Left ventricle myocardium superior (tissue), 1 donor: ENCODE measurements at places on chromosomes 2 and 18.

DNA sequence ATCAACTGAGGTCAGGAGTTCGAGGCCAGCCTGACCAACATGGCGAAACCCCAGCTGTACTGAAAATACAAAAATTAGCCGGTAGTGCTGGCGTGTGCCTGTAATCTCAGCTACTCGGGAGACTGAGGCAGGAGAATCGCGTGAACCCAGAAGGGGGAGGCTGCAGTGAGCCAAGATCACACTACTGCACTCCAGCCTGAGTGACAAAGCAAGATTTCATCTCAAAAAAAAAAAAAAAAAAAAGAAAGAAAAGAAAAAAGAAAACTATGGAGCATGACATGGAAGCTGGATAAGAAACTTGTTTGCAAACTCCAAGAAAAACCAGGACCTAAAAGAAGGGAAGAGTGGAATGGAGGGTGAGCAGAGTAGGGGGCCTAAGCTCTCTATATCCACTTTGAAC is 1.9 kb upstream of the CHMP1B start:
- no peak for DNase-seq

DNA sequence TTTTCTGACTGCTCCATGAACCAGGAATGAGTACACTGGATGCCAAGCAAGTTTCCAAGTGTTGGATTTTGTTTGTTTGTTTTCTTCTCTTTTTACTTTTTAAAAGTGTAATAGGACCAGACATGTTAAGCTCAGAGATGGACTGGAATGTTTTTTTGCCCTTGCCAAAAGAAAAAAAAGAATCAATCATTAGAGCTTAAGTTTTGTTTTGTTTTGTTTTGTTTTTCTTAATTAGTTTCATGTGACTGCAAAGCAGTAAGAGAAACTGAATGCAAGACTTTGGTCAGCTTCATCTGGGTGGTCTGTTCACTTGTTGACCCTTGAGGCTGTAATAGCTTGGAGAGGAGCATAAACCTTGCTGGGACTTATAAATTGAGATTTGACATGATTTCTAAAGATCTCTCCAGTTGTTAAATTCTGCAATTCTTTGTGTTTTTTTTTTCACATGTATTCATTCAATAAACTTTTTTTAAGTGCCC is 42.4 kb upstream of the SLC1A4 start:
- no peak for DNase-seq

DNA sequence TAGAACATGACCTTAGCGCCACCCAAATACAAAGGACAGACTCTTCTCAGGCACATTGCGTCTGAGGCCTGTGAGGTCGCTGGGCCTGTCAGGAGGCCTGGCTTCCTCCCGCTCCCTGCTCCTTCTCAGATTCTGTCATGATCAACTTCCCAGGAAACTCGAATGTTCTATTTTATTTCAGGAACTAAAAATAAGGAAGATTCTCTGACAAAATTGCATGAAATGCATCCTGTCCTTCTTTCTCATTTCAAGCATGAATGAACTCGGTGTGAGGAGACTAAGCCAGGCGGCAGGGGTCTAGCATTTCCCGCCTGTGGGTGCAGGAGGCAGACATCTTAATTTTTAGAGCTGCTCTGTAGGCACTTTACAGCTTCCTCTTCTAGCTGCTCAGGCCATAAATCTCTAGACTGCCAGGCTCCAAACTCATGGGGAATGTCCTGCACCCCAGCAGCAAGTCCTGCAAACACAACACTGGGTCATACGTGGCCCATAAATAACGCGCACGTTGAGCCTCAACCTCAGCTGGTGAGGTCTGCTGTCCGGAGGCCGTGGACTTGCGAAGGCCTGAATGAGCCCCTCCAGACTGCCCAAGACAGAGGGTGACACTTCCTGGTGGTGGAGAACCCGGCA is 109.7 kb upstream of the ZNF236 start:
- no peak for DNase-seq

DNA sequence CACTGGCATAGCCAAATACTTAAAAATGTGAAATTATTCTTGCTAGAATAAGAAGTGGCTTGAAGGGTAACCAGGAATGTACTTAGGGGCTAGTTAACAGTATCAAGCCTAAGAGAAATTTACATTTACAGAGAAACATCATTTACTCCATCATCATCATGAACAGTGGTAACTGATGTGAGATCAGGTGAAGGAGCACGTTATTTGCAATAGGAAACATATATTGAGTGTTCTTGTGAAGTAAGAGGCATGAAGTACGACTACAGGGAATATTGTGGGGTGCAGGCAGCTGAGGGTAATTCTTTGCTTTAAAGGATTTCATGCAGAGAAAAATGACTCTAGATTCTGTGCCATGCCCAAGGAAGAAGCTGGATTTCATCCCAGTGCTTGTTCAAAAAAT is 220.8 kb downstream of the GALNT13 start:
- DNase-seq = no peak

DNA sequence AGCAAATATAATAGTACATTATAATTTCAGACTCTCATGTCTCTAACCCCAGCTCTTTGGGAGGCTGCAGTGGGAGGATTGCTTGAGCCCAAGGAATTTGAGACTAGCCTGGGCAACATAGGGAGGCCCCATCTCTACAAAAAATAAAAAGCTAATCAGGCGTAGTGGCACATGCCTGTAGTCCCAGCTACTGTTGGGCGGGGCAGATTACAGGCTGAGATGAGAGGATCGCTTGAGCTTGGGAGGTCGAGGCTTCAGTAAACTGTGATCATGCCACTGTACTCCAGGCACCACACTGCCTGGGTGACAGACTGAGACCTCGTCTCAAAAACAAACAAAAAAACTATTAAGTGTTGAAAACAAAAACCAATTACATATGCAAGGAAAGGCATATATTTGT is 123.0 kb upstream of the MYO3B start:
- DNase-seq = no peak

DNA sequence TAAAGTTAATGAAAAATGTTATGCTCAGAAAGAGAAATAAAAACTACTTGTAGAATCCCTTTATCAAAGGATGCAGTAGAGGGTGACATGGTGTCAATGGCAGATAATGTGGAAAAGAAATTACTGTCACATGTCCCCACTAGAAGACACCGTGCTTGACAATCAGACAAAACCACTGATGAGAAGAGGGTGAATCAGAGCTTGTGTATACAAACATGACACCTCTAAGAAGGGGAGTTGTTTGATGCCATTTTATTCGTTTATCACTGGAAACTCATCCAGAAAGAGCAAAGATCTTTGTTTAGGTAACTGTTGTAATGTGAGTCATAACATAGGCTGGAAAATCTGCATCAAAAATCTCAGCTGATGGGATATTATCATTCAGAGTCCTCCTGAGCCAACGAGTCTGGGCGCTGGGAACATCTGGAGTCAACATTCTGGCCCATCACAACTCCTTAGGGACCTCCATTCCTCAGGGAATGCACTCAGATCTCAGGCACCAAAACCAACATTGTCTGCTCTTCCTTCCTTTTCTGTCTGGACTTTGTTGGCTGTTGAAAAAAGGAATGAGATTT is 49.5 kb upstream of the RAB12 start:
- DNase-seq = no peak

- DNase-seq = no peak
These were observed 273.8 kb upstream of the LYPD1 start for GRCh38 chr2:132943829-132944228.

DNA sequence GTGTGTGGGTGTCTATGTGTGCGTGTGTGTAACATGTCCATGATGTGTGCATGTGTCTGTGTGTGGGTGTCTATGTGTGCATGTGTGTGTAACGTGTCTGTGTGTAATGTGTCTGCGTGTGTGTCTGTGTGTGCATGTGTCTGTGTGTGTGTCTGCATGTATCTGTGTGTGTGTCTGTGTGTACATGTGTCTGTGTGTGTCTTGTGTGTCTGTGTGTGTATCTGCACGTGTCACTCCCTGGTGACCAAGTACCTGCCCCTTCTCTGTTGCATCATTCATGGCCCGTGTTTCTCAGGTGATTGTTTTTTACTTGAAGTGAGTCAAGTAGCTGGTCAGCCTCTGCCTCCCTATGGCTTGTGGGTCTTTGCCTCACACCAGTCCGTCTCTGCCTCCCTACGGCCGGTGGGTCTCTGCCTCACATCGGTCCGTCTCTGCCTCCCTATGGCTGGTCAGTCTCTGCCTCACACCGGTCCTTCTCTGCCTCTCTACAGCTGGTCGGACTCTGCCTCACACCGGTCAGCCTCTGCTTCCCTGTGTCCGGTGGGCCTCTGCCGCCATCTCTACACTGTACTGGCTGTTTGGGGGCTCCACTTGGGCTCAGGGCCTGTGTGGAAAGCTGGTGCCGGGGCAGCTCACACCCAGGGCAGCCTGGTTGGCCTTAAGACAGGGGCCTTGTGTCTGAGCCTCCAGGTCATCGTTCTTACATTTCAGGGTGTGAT is 31.6 kb downstream of the KCNG2 start:
- DNase-seq = no peak

GRCh38 chr2:55992455-55992854 is 68.9 kb upstream of the EFEMP1 start:
- no peak for DNase-seq

GRCh38 chr2:98876741-98877140 is 59.3 kb downstream of the CRACDL start:
- no peak for DNase-seq

- DNase-seq = no peak
These were observed 360.3 kb downstream of the CLIP4 start for GRCh38 chr2:29475499-29475898.

DNA sequence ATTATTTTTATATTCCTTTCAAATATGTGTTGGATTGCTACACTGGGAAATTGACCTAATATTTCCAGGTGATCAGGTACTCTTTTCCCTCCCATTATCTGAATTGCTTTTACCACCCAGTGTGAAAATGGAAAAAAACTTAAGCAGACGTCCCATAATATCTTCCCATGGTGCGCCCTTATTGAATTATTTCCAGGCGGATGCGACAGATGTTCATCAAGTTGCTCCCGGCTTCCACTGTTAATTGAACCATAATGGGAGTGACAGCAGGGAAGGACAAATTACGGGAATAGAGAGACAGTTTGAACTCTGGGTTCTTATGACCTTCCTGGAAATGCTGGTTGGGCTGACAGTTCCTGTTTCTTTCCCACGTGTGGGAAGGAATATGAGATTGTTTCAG is 93.3 kb downstream of the THSD7B start:
- DNase-seq = no peak

GRCh38 chr2:128742467-128742866 is 423.8 kb upstream of the HS6ST1 start:
- no peak for DNase-seq

DNA sequence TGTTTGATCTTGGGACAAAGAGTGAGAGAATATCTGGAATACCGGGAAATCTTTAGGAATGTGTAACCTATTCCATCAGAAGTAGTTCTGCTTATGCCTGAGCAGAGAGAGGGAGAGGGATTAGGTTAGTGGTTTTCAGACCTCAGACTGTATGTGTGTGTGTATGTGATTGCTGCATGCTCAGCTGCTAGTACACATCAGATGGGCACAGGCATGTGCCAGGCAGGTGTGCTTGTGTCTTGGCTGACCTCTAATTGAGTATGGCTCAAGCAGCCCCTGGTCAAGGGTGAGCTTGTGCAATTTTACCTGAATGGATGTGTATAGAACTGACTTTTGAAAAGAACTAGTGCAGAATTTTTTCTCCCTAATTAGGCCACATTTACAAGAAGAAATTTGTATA is 91.2 kb downstream of the INSIG2 start:
- DNase-seq = no peak

GRCh38 chr2:112754564-112754963 is 9.8 kb downstream of the CKAP2L start:
- DNase-seq = no peak

- DNase-seq = peak; percentile 86
These were observed 17.2 kb downstream of the GPC1 start for GRCh38 chr2:240452462-240453256.

- DNase-seq = peak; percentile 55
These were observed 43.4 kb upstream of the SMAD7 start for GRCh38 chr18:48994044-48994651.

- no peak for DNase-seq
These were observed 294.3 kb downstream of the HRH4 start for GRCh38 chr18:24754583-24755253.

GRCh38 chr2:206515580-206515979 is 72.2 kb downstream of the ADAM23 start:
- DNase-seq = no peak

- DNase-seq = no peak
These were observed 144.4 kb upstream of the ITGA6 start for GRCh38 chr2:172282944-172283343.

DNA sequence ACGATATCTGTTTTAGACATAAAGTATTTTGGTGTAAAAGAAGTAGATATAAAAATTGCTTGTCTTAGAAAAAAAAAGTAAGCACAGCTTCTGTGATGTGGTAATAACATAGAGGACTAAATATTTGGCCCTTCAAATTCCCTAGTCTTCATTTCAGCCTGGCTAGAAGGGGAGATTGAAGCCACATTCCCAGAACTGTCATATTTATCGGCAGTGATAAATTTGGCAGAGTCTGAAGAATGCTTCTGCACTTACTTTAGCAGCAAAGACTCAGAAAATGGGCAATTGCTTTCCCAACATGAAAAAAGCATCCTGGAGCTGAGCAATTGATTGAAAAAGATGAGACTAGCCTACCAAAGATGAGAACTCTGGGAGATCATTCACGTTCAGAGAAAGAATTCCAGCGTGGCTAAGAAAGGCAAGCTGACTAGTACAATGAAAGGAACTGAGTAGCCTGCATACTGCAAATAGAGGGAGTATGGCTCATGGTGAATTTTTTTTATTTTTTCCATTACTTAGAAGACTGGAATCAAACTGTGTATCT is 278.7 kb upstream of the KLHL29 start:
- no peak for DNase-seq

GRCh38 chr18:24801001-24801400 is 340.6 kb downstream of the HRH4 start:
- DNase-seq = no peak

- no peak for DNase-seq
These were observed 22.0 kb downstream of the KATNAL2 start for GRCh38 chr18:46939337-46939963.

DNA sequence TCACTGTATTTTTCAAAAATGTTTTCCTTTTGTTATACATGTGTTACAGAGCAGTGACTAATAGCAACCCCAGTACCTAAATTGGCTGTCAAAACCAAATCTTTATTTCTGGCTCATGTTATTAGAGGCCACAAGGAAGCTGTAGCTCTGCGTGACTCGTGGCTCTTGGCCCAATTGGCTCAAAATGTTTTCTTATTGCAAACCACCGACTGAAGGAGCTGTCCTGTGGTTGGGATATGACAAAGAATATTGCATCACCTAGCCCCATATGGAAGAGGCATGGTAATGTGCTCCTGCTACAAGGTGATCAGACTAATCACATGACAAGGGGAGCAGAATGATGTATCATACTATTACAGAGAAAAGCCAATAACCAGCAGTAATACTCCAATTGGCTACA is 1058.5 kb downstream of the CBLN2 start:
- no peak for DNase-seq

DNA sequence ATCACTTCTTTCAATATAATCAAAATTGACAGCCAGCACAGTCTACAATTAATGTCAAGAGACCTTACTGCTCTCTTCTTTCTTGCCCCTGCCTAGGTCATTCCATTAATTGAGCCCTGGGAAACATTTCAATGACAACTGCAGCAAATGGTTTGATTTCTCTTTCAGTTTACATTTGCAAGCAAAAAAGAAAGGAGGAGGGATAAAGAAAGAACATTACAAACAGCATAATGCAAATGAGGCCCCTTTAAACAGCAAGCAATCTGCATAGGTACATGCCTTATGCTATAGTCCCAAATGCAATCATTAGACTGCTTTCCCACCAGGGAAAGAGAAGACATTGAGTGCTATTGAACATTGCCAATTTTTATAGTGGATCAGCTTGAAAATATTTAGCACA is 655.0 kb upstream of the CDH2 start:
- DNase-seq = no peak
